Stimulated activated CD4-positive, alpha-beta T cell treated with anti-CD3 and anti-CD28 coated beads, TNF-alpha, amount 100 ng/mL, for 4 hours (primary cell): ENCODE measurements at places on chromosomes 7 and 10.

DNA sequence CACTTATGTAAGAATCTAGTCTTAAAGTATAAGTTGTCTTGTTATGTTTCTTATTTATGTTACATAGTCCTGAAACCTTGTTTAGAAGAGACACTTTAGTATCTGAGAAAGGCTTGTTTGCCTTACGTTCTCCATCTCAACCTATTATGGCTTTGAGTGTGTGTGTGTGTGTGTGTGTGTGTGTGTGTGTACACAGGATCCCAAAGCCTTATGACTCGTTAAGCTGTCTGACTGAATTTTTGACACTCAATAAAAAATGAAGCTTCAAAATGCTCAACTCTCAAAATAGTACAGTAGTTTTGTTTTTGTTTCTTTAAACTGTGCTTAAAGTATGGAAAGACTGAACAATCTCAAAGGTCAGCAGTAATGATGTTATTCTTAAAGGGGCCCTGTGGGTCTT, 18.0 kb downstream of the CALU start:
- DNase-seq: no peak

DNA sequence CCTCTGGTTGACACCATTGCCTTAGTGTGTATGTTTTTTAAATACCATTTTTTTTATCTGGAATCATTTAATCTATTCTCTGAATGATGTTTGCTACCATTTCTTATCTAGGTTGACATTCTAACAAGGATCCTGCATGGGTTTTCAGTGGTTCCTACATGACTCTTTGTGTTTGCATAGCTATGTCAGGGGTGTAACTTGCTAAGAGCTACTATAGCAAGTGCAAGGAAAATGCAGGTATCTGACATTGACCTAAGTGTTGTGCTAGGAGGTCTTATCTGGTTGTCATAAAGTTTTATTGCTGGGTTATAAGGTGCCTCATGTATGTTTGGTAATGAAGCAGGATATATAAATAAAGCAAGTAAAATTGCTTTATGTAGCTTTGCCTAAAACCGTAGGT, 183.2 kb downstream of the PLXDC2 start:
- no peak for DNase-seq

DNA sequence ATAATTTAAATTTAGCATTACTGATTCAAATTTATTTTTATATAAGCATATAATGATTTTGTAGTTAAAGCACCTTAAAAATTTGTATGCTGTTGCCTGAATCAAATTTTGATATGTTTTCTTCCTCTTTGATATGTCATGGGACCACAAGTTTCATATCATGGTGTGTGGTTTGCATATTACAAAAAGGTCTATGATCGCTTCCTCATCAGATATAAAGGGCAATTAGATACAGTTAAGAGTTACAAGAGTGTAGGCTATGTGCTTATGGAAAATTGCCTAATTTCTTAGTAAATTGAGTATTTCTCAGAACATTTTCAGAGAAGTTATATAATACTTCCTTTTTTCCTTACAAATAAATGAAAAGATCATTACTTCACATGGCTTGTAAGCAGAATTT, 22.2 kb downstream of the MRC1 start:
- no peak for DNase-seq

DNA sequence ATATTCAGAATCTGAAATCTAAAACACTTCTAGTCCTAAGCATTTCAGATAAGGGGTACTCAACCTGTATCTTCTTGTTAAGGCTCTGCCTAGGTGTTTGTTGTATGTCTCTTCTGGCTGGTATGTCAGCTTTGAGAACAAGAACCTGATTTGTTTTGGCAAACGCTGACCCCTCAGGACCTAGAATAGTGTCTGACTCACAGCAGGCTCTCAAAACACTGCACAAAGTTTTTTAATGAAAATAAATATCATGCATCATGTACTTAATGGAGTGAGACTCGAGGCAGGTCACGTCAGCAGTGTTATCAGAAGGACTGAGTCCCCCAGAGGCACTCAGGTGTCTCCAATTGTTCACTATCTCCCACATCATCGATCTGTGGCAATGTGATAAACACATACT, 99.1 kb downstream of the GLI3 start:
- DNase-seq: no peak

DNA sequence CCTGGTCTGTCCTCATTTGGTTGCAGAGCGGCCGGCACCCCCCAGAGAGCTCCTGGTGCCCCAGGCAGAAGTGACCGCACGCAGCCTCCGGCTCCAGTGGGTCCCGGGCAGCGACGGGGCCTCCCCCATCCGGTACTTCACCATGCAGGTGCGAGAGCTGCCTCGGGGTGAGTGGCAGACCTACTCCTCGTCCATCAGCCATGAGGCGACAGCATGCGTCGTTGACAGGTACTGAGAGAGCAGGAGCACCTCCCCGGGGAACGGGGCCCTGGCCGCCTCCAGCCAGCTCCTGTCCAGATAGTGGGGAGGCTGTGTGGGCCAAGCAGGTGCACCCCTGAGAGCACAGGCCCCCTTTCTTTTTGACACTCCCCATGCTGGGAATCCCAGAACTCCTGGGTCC, 532.9 kb upstream of the FOXK1 start:
- DNase-seq: no peak

DNA sequence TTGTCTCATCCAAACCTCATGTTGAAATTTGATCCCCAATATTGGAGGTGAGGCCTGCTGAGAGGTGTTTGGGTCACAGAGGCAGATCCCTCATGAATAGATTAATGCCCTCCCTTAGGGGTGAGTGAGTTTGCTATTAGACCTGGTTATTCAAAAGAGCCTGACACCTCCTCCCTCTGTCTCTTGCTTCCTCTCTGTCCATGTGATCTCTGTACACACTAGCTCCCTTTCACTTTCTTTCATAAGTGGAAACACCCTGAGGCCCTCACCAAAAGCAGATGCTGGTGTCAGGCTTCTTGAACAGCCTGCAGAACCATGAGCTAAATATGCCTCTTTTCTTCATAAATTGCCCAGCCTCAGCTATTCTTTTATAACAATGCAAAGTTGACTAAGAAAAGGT, 447.1 kb downstream of the MDFIC start:
- no peak for DNase-seq

- DNase-seq: no peak
Observed at GRCh38 chr7:14432924-14433323, 443.5 kb upstream of the ETV1 start.

DNA sequence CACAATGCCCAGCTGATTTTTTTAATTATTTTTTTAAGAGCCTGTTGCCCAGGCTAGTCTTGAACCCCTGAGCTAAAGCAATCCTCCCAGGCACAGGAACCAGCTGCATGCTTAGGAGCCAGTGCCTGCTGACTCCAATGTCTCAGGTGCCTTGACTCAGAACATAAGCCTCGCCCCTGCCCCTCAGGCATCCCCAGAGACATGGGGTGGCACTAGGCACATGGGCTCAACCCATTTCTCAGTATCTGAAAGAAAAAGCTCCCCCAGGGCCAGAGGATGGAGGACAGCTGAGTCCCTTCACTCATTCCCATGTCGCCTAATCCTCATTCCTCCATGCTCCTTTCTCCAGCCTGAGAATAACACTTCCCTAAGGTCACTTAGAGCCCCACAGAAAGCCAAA, 39.1 kb downstream of the KCNH2 start:
- DNase-seq: no peak

GRCh38 chr7:46450425-46450824, 529.4 kb upstream of the IGFBP3 start:
- DNase-seq: no peak

DNA sequence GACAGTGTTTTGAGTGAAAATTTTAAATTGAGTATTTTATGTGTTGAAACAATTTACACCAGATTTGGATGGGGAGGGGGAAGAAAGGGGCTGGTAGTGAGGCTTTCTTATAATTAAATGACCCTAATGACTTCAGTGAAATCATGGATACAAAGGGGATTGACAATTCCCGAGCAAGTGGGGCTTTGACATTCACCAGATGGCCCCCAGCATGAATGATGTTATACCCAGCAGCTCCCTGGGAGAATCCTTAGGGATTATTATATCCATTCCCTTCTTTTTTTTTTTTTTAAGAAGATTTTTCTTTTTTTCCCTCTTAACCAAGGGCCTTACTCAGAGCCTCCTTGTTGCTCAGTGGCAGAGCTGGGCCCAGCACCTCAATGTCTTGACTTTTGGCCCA, 17.9 kb downstream of the PLPP4 start:
- no peak for DNase-seq
